ENCODE measurements at places on chromosomes 16 and 17.

DNA sequence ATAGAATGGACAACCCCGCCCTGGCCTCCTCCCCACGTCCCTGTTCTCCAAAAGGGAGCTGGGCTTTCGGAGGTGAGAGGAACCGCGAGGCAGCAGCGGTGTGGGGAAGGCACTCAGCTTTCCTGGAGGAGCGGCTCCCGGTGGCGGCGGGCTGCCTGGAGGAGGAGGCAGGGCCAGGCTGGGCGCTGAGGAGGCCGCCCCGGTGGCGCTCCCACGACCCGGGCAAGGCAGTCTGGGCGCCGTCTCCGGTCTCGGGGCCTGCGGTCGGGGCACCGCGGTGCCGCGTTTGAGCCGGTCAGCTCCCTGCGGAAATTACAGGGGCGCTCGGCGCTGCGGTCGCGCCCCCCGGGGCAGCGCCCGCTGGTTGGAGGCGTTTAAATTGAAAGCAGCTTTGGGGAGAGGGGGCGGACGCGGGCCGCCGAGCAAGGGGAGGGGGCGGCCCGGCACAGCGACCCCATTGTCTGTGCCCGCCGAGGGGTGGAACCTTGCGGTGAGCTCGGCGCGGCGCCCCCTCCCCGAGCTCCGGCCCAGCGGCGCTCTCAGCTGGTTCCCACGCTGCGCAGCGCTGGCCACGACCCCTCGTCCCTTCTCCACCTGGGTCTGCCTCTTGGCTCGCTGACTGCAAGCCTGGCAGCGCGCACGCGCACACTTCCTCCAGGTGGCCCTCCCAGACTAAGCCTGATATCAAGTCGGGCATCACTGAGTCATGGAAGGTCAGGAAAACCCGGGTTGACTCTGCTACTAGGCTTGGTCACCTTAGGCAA lies 58.7 kb upstream of the DLX4 start:
- DNase-seq: no peak

DNA sequence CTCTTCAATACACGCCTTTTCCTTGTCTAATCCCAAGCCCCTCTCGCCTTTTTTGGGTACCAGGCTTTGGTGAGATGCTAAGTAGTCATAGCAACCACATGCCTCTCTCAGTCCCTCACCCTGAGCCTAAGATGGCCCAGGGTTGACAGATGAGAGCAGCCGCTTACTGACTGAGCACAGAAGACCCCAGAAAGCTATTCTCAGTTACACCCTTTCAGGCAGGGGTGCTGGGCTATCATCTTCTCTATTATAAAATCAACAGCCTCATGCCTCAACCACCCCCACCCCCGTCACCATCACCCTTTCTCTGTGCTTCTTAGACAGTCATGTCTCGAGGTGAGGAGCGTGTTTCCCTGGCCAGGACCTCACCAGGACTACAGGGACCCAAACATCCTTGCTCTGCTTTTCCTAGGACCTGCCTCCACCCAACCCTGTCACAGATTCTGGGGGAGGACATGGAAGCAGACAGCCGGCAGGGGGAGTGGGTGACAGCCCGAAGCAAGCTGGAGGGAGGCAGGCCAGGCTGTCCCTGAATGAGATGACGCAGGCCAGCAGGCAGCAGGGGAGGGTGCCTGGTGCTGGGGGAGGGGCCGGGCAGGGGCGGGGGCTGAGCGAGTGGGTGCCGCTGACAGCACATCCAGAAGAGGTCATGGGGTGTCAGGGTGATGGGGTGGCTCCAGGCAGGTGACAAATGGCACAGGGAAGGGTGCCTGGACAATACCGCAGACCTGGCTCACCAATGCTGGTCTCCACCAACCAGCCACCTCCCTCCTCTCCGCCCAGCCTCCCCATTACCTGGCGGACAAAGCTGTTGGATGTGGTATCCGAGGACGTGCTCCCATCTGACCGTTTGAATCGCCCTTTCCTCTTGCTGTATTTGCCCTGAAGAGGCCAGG lies 3.1 kb downstream of the CACNB1 start:
- DNase-seq: no peak

GRCh38 chr17:73976676-73977521 lies 226.6 kb upstream of the RPL38 start:
- DNase-seq: no peak

DNA sequence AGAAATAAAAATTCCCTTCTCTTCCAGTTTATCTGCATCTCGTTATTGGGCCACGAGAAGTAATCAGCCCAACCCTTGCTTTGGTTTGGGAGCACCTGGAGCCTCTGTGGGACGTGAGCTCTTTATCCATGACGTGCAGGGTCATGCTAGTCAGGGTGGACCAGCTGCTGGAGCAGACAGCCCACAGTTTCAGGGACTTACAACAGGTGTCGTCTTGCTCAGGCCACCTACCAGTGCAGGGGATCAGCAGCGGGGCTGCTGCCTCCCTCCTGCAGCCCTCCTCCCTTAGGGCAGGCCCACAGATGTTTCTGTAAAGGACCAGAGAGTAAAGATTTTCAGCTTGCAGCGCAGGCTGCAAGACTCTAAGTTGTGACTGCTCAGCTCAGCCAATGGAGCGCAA lies 16.9 kb downstream of the ADAD2 start:
- DNase-seq: no peak

GRCh38 chr16:4660454-4661007 lies 32.8 kb upstream of the NUDT16L1 start:
- peak; percentile 51 for DNase-seq

- no peak for DNase-seq
Measured at GRCh38 chr16:74078511-74079231, 217.9 kb upstream of the PSMD7 start.

DNA sequence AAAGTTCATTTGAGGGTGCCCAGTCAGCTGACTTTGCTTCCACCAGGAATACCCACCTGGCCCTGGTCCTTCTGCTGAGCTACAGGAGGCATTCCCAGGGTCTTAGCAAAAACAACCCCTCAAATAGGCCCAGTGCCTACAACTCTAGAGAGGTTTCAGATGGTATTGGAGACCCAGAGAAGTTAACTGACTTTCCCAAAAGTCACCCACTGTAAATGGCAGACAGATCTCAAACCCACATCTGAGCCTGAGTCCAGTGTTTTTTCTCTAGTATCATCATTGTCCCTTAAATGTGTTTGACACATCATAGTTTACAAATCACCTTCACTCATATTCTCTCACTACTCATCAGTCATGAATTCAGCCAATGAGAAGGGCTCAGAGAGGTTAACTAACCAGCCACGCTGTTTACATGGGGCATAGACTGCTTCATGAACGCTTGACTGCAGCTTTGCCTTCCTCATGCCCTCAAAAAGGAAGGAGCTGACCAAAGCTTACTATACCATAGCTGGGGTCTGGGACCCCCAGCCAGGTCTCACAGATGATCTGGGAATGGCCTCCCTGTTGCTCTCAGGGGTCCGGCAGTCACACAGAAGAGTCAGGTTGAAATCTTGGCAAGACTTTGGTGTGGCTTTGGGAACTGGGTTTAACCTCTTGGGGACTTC lies 3.7 kb downstream of the PHOSPHO1 start:
- DNase-seq: no peak

DNA sequence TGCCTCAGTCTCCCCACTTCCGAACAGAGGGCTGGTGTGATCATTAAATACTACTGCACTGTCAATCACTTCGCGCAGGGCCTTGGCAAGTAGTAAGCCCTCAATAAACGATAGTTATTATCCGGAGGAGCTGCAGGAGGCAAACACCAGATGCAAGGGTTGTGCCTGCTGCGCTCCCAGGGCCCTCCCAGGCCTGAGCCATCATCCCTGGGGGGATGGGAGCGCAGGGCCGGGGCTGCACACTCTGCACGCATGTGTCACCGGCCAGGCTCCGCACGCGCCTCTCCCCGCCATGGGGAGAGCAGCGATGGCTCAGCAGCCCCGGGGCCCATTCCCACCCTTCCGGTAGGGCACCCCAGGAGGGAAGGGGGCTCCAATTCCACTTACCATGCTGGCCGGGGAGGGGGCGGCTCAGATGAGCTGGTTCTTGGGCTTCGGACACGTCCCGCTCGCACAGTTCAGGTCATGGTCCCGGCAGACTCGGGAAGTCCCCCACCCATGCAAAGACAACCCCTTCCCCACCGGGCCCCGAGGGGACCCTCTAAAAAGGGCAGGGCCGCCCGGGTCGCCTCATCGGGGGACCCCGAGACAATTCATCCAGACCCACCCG lies 681 bp downstream of the XPO6 start:
- peak; percentile 46 for DNase-seq

DNA sequence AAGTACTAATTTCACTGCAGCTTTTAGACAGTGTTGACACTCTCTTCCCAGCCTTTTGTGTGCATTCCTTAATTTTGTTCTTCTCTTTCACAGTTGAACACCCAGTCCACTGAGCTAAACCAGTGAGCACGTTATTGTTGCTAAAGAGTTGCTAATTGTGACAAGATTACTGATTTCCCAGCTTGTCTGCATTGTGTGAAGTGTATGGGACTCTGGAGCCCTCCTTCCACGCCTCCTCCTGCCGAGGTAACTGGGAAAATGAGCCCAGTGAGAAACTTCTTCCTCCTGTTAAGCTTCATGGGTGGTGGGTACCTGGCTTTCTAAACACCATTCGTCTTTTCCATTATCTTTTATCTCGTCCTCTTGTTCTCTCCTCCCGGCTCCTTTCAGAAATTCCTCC lies 29.8 kb upstream of the DNAH17 start:
- no peak for DNase-seq

DNA sequence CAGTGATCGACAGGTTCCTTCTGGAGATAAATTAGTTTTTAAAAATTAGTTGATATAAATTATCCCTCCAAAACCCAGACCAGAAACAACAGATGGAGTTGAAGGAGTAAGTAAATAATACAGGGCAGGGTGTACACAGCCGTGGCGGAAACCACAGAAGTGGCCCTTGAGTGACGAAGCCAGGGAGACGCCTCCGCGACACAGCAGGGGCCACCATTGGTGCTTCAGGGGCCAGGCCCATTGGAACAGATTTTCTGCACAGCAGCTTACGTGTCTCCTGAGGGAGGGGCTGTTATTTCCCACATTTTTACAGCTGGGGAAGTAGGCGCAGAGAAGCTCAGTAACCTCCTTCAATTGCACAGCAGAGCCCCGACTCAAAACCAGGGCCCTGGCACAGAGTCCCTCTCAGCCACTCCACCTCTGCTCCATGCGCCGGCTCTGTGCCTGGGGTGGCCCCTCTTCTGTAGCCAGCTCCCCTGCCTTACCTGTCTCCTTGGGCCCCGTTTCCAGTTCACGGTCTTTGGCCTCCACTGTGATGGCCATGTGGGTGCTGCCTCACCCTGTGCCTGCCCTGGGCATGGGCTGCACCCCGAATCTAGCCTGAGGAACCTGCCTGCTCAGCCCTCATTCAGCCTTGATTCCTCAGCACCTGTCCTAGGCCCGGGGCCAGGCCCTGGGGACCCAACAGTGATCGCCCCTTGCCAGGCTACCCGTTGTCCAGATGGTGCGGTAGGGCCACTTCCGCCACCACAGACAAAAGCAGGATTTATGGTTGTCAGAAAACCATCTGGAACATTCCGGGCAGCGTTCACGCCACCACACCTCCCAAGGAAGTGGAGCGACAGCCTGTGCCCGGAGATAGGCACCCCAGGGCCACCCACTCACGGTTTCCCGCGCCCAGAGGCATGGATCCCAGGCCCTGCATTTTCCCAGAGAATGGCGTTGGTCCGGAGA lies 128.5 kb upstream of the GSE1 start:
- DNase-seq: no peak

GRCh38 chr16:85616607-85617321 lies 3.6 kb downstream of the GSE1 start:
- DNase-seq: no peak

GRCh38 chr17:32831627-32832243 lies 45.2 kb downstream of the MYO1D start:
- no peak for DNase-seq

DNA sequence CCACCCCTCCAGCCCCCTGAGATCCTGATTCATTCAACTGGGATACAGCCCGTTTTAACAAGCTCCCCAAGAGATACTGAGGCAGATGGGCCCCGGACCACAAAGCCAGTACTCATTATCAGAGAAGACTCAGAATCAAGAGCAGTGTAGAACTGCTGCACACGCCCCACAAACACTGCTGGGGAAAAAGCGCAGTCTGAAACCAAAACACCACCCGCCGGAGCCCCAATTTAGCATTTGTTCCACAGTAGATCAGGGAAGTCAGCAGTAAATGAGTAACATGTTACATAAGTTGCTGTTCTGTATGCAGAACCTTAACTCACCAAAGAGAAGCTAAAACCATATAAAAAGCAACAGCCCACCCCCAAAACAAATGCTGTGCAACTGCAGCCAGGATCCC lies 123.6 kb downstream of the CDYL2 start:
- no peak for DNase-seq

- no peak for DNase-seq
Measured at GRCh38 chr16:7083096-7083495, 249.5 kb upstream of the RBFOX1 start.

- no peak for DNase-seq
Measured at GRCh38 chr16:87271256-87271655, 45.9 kb downstream of the C16orf95 start.

DNA sequence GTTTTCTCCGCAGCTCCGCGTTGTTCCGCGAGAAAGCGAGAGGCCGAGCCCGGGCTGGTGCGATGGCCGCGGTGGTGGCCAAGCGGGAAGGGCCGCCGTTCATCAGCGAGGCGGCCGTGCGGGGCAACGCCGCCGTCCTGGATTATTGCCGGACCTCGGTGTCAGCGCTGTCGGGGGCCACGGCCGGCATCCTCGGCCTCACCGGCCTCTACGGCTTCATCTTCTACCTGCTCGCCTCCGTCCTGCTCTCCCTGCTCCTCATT lies 404 bp downstream of the EMC6 start:
- DNase-seq: no peak

- DNase-seq: no peak
Measured at GRCh38 chr17:52287611-52288010, 129.1 kb upstream of the CA10 start.

DNA sequence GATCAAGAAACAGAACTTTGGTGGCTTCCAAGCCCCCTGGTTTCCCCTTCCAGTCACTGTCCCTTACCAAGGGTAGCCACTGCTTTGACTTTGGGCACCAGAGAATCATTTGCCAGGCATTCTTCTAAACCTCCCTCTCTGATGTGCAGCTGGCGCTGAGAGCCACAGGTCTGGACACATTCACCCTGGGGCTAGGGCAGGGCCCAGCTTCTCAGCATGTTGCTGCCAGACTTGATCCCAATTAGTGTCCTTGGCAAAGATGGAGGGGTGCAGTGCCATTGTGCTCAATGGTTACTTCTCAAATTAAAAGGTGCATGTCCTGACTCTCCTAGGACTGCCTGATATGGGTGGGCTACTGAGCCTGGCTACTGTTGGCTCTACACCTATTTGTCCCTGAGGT lies 7.6 kb upstream of the SLC47A2 start:
- DNase-seq: no peak

- DNase-seq: no peak
Measured at GRCh38 chr16:73426433-73427160, 378.7 kb upstream of the ZFHX3 start.

- no peak for DNase-seq
Measured at GRCh38 chr16:84368308-84368996, at the start of gene ATP2C2. TSS of gene ATP2C2 (plus strand) at chr16:84368538. CDS start at chr16:84368616, 78 bp downstream.

DNA sequence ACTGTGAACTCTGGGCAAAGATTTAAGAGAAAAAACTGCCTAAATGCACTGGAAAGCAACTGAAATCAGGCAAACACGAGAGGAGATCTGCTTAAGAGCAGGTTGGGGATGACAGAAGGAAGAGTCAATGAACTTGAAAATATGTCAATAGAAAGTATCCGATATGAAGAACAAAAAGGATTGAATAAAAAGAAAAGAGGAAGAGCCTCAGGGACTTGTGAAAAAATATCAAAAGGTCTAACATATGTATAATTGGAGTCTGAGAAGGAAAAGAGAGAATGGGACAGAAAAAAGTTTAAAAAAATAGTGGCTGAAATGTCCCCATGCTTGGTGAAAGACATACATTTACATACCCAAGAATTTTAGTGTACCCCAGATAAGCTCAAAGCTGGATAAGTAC lies 195.5 kb downstream of the COPRS start:
- no peak for DNase-seq

All from activated gamma-delta T cell (primary cell).